ENCODE measurements at places on chromosomes 4 and X. TPM values are rescaled to one million over a fixed set of nuclear protein-coding genes. Genes with fewer than 3 reads are reported as not detected.

GRCh38 chr4:178778496-178778895 is 1336.3 kb upstream of the AGA start:
- H3K36me3 ChIP-seq: no peaks in the 10 kb centered on the region
- H3K4me1 ChIP-seq: no peaks in the 10 kb centered on the region
- H3K4me3 ChIP-seq: no peak overlapping the region
- peak; percentile 21 for DNase-seq
- no peak overlapping the region for H3K27ac ChIP-seq

DNA sequence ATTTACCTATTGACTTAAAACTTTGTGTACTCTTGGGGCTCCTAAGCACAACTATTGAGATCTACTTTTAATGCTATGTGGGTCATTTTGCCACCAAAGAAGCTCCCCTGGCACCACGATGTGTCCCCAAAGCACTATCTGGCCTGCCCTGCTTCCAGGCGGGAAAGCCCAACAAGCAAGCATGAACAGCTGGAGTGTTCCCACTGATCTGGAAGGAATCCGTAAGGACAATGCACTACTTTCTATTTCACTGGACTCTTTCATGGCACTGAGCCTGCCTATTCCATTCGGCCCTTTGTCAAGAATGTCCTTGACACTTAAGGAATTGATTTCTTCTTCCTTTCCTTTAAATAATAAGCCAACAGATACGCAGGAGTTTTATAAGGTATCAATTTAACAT is 38.8 kb downstream of the GRIA3 start:
- no peak overlapping the region for H3K27ac ChIP-seq
- no peaks in the 10 kb centered on the region for H3K27me3 ChIP-seq
- DNase-seq: no peak
- H3K4me3 ChIP-seq: no peak overlapping the region
- H3K36me3 ChIP-seq: no peaks in the 10 kb centered on the region

Gene HSFX2
- total RNA-seq: not detected

DNA sequence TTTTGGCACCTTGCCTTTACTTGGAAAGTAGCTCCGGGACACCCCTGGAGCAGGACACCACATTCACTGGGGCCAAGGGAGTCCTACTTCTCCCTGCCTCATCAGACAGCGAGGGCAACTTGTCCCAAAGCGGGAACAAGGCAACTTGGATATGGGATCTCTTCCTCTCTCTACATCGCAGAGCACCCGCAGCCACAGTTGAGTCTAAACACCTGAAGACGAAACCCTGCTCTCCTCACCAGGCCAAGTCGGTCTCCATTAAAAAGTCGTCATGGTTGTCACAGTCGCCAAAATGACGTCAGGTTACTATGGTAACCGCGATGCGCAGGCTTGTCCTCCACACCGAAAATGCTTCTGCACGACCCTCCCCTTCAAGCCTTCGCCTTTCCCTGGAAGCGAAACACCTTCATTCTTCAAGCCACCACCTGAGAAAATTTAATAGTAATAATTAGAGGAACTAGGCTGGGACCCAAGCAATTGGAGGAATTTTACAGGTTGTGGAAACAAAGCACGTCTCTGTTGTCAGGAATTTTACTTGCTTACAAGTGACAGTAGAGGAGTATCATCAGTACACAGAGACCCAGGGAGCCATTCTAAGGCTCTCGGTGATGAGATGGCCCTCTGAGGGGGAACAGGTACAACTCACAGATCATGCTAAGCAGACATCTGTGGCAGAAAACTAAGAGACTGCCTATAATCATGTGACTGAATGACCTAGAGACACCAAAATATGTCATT is 30.5 kb upstream of the TCEAL4 start:
- H3K27me3 ChIP-seq: peaks cover 10% of the 10 kb centered on the region
- H3K27ac ChIP-seq: no peak overlapping the region
- H3K4me1 ChIP-seq: no peaks in the 10 kb centered on the region
- H3K4me3 ChIP-seq: no peak overlapping the region
- peak; percentile 89 for DNase-seq

- H3K27ac ChIP-seq: no peak overlapping the region
- H3K27me3 ChIP-seq: peaks cover 19% of the 10 kb centered on the region
- H3K36me3 ChIP-seq: no peaks in the 10 kb centered on the region
These were observed 532.8 kb downstream of the KCNIP4 start for GRCh38 chr4:21415728-21416127.

GRCh38 chrX:132114607-132115006 is 13.2 kb downstream of the FRMD7 start:
- DNase-seq: no peak
- no peaks in the 10 kb centered on the region for H3K36me3 ChIP-seq
- no peaks in the 10 kb centered on the region for H3K4me1 ChIP-seq
- peaks cover 60% of the 10 kb centered on the region for H3K27me3 ChIP-seq

Gene PCDH19
- 0.37 TPM for total RNA-seq

GRCh38 chrX:155143959-155144548 is 72.2 kb upstream of the VBP1 start:
- no peaks in the 10 kb centered on the region for H3K27me3 ChIP-seq
- H3K4me3 ChIP-seq: no peak overlapping the region
- no peak overlapping the region for H3K27ac ChIP-seq
- DNase-seq: no peak

Gene C4orf50
- total RNA-seq: 0.03 TPM

- no peaks in the 10 kb centered on the region for H3K27me3 ChIP-seq
- H3K4me1 ChIP-seq: no peaks in the 10 kb centered on the region
- DNase-seq: no peak
- H3K36me3 ChIP-seq: no peaks in the 10 kb centered on the region
- no peak overlapping the region for H3K4me3 ChIP-seq
These were observed 89.3 kb downstream of the SH2D1A start for GRCh38 chrX:124435616-124436015.

Data from lung (tissue), 17 donors.